Activated gamma-delta T cell treated with anti-CD3 and anti-CD28 coated beads, Interleukin-2, amount 50 U/mL, for 16 hours (primary cell): ENCODE measurements at places on chromosomes 6 and 20.

- DNase-seq = no peak
Measured at GRCh38 chr20:50360218-50360672, 149.9 kb upstream of the PTPN1 start.

DNA sequence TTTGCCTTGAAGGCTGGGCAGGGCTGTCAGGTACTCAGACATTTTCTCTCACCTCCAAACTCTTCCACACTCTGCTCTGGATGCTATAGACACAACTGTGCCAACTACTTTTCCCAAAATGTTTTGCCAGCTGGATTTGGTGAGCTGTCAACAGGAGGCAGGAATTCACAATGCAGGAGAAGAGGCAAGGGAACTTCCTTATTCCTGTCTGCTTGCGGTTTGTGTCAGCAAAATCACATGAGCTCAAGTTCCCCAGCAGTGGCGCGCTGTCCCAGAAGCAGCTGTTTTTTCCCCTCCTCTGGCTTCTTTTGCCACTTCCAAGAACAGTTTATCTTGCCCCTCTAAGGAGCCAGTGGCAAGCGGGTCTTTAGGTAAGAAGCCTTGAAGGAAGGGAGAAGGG is 608.2 kb downstream of the PRKN start:
- DNase-seq = no peak

GRCh38 chr6:13308332-13308731 is 20.0 kb downstream of the TBC1D7 start:
- no peak for DNase-seq

DNA sequence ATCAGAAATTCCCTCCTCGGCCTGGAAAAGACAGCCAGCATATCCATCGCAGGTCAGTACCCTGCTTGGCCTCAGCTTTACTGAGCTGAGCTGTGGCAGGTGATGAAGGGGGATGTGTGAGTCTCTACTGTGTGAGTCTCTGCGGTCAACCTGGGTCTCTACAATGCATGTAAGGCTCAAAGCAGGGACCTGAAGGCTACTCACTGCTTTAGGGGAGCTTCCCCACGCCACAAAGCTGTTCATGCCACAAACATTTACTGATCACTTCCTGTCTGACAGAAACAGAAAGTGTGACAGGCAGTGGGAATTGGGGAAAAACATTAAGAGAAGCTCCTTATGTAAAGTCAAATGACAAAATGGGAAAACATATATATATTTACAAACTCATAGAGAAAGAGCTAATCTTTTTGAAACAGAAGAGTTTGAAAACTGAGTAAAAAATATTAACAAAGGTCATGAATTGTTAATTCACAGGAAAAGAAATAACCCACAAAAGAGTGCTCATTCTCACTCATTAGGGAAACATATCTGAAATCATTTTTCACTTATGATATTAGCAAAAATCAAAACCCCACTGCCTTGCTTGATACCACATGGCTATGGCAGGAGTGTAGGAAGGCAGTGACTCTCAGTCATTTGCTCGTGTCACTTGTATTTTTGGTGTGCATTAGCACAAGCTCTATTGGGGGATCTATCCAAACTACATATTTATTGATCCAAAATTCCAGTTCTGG is 5.8 kb downstream of the BTN3A3 start:
- no peak for DNase-seq

DNA sequence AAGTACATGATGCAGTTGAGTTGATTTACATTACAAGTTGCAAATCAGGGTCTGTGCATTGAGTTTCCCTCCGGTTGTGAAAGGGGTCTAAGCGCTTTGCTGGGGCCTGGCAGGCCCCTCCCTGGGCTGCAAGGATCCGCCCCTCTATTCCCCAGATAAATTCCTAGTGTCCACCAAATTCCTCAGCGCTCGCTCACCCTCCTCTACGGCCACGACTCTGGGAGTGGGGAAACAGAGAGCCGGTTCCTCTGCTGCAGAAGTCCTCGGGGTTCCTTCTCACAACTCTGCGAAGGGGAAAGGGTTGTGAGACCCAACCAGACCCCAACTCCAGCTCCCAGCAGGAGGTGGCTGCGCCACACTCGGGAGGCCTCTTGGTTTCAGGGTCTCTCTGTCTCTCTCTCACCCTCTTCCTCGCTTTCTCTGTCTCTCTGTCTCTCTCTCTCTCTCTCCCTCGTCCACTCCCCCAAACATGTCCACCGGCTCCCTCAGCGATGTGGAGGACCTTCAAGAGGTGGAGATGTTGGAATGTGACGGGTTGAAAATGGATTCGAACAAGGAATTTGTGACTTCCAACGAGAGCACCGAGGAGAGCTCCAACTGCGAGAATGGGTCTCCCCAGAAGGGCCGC is at the start of gene TCF21:
TSS of gene TCF21 (plus strand) at position 185 of the 628 bp plus-strand sequence. CDS start at position 470, 285 bp downstream.
- no peak for DNase-seq

- DNase-seq = no peak
Measured at GRCh38 chr6:46130666-46131065, 877 bp downstream of the ENPP4 start.

- no peak for DNase-seq
Measured at GRCh38 chr20:57707320-57707719, 2.5 kb downstream of the PMEPA1 start.
